ENCODE measurements at places on chromosomes 2 and 18.
A peak's percentile ranks its signal among the peaks of the same experiment; 100 is the strongest.

DNA sequence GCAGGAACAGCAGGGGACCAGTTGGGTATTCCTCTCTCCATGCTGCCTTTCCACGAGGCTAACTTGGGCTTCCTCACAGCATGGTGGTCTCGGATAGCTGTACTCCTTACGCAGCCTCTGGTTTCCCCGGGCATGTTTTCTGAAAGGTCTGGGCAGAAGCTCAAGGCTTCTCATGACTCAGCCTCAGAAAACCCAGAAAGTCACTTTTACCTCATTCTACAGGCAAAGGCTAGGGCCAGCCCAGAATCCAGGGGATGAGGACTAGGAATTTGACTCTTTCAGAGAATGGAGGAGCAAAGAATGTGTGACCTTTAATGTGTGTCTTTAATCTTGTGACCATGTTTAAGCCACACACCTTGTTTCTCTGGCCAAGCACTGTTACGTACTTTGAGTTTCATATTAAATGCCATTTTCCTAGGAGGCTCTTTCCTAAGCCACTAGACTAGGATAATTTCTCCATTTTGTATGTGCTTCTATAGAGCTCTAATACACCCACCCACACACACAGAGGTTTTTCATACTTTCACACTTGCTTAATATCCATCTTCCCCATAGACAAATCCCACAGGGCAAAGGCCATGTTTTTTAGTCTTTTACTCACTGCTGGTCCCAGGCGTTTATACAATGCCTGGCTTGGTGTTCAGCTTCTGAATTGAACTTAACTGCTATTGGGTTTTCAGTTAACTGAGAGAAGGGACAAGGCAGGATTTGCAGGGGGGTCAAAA lies 77.3 kb downstream of the LONRF2 start:
- peak; percentile 19 for DNase-seq

- no peak for DNase-seq
Measured at GRCh38 chr2:6975988-6976387, 58.8 kb downstream of the RNF144A start.

GRCh38 chr18:23311351-23312121 lies 141.6 kb upstream of the RIOK3 start:
- DNase-seq = peak; percentile 98

DNA sequence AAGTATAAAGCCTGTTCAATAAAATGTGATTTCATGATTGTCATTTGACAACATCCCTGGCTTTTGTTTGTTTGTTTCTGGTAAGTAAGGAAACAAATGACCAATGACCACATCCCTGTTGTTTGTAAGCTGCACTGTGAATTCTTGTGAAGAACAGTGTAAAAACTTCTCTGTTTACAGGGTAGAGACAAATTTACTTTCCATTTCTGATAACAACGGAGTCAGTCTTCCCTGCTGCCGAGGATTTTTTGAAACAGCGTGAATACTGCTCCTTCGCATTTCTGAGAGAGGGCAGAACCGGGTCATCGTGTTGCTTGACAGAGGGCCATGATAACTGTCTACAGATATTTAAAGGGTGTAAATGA lies 38.4 kb upstream of the CTAGE1 start:
- no peak for DNase-seq

DNA sequence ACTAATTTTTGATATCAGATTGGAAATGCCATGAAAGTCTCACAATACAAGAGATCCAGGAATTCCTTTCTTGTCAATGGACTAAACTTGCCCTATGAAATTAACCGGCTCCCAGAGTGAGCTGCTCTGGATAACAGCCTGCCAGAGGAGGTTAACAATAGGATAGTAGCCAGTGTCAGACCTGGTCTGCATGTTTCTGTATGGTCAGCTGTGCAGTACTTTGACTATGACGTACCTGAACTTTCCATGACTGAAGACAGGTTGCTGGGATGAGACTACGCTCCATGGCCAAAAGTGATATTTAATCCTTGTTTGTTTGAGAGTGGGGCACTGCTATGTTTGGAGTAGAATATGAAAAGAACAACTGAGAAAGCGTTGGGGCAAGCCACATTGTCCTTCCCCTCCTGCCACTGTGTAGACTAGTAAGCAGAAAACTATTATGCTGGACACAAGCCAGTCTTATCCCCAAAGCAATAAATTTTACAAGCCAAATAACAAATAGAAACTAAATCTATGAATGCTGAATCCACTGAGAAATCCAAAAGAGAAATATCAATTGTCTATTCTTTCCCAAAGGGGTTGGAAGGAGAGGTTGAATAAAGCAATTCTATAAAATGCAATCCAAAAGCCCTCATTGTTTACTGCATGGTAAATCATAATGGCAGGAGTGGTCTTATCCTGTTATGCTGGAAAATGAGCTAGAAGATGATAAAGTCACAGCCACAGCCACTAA lies 115.5 kb upstream of the CYP26B1 start:
- DNase-seq = peak; percentile 31

DNA sequence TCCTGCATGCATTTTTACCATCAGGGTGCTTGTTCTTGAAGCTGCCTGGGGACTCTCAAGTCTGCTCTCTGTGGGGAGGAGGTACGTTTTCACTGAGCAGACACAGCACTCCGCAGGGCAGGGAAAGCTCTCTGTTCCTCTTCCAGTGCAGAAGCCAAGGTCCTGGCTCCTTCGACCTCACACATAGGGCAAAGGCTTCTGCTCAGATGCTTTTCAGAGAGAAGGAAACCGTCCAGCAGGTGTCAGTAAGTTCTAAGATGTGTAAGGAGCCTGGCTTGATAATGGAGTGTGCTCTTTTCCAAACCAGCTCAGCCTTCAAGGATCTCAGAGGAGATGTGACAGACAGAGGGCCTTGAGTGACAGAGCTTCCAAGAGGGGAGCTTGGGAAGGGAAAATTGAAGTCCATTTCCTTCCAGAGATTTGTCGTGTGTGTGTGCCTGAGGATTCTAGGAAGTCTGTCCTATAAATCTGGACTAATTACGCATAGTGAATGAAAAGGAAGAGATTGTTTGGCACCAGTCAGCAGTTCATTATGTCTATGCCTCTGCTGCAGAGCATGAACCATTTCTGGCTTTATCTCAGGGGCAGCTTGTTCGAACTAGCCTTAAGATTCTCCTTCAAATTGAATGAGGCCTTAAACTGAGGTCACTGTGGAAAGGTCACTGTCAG lies 67.3 kb upstream of the UPP2 start:
- peak; percentile 58 for DNase-seq

Data from fibroblast of the aortic adventitia (primary cell).